ENCODE measurements at places on chromosomes 1 and 21. TPM values are rescaled to one million over a fixed set of nuclear protein-coding genes. Genes with fewer than 3 reads are reported as not detected.

Gene FAM3B
- not detected for polyA plus RNA-seq

Gene SPRR2E
- polyA plus RNA-seq: not detected

Gene HPCAL4
- polyA plus RNA-seq: 0.29 TPM

Gene SAMD11
- polyA plus RNA-seq: not detected

Gene NPHS2
- not detected for polyA plus RNA-seq

Gene GUCA2A
- polyA plus RNA-seq: not detected

Gene RNF2
- 28.3 TPM for polyA plus RNA-seq

Gene MAP1LC3C
- polyA plus RNA-seq: not detected

Gene LCA5L
- not detected for polyA plus RNA-seq

Gene SLAMF7
- polyA plus RNA-seq: 26.8 TPM

Gene SPRR1B
- not detected for polyA plus RNA-seq

Gene HAPLN2
- polyA plus RNA-seq: not detected

Gene TEX38
- not detected for polyA plus RNA-seq

Gene LRRC38
- not detected for polyA plus RNA-seq
